ENCODE measurements at places on chromosomes 12 and 14.

- DNase-seq, result peak; percentile 75
These were observed 1.7 kb upstream of the CCND2 start for GRCh38 chr12:4271717-4272423.

DNA sequence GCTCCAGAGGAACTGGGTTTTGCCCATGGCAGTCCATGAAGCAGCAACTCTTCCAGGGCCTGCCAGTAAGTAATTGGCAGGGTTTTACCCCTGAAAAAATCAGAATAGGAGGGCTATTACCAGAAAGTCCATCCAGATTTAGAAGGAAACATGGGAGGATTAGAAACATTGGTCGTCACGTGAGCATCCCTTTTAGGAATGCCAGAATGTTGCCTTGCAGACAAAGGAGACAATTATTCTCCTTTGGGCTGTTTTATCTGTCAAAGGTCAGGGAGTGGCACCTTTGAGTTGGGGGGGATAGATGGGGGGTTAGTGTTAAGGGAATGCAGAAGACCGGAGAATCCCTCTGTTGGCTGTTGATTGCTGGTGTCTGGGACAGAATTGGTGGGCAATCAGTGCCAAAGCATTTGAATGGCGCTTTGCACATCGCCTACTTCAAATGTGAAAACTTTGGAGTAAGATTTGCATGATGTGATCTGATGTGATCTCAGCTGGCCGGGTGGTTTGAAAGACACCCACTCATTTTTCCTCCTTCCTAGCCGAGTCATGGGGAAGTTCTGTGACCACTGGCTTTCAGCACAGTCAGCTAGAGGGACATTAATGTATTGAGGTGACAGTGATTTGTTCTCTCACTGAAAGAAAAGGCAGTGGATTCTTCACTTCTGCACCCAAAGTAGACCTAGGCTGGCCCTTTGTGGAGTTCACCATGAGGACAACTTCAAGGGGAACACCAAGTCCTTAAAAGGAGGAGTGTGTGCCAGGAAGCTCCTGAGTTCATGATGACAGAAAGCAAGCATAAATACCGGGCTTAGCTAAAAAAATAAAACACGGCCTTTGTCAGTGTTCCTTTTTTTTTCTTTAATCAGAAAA is 31.4 kb downstream of the FLVCR2 start:
- no peak for DNase-seq

DNA sequence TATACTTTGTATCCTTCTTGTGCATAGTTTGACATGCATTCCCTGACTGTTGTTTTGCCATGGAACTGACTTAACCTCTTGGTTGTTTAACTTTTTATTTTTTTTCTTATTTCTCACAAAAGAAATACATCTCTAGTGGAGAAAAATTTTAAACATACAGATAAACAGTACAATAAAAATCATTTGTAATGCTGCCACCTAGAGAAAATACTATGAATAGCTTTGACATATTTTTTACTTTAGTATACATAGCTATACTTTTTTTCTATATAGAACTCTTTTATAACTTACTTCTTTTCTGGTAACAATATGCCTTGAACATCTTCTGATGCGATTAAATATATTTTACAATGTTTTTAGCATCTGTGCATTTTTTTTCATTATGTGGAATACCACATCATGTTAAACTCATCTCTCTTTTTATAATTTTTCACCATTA is 184.5 kb downstream of the AKAP6 start:
- no peak for DNase-seq

DNA sequence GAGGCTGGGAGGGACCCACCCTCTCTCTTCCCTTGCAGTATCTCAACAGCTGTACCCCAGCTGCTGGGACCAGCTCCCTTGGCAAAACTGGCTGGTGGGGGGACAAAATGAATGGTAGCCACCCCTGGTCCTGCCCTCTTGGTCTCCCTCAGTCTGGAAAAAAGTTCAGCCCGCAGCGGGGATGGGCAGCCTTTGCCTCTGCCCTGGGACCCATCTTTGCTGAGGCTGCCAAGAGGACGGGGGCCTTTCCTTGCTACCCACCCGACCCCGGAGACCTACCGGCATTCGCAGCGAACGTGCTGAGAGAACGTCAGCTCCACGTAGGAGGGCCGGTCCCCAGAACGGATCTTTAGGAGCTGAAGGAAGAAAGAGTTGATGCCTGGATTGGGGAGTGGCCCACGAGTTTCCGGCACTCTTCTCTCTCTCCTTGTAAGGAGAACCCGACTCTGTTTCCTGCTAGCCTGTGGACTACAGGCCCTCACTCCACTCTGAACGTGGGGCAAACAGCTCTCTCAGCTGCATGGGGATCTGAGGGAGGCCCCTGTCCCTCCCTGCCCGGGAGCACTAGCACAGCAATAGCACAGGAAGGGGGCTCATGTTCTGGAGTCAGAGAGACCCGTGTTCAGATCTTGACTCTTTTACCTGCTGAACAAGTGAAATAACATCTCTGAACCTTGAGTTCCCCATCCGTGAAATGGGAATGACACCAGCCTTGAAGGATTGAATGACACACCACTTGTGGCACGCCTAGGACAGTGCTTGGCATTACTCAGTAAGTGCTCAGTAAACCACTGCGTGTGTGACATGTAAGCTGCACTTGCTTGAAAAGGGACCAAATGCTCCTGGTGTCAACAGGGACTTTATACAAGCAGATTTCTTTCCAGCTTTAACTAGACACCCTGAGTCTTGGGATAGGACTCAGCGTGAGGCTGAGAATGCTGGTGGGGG is 6.9 kb downstream of the PGF start:
- no peak for DNase-seq
